Activated gamma-delta T cell treated with anti-CD3 and anti-CD28 coated beads, Interleukin-2, amount 50 U/mL, for 16 hours (primary cell): ENCODE measurements at places on chromosomes 16 and 17.

GRCh38 chr17:17462048-17462824 lies 14.6 kb upstream of the MED9 start:
- DNase-seq: no peak

- DNase-seq: no peak
Observed at GRCh38 chr17:57037411-57037810, 47.6 kb upstream of the AKAP1 start.

GRCh38 chr17:41777157-41777573 lies 9.3 kb downstream of the JUP start:
- no peak for DNase-seq

DNA sequence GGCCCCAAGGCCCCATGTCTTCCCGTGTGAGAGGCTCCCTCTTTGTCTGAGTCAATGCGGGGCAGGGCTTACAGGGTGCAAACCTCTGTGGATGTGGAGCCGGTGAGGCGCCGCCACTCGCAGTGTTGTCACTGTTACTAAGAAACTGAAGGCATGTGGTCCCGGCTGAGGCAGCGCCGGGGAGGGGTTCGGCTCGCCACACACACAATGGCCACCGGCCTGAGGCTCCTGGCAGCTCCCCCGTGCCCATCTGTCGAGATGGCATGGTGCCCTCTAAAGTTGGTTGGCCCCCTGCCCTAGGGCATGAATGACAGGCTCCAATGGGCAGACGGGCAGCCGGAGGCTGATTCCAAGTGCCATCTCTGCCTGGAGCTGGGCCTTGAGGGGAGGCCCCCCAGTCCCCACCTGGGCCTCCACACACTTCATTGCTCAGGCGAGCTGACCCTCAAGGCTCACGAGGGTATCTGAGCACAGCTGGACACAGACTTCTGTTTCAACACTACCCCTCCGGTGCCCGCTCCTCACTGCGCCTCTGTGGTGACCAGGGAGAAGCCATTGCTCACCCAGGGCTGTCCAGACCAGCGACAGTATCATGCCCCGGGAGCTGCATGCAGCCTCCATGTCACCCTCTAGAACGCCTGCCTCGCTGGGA lies 137.2 kb downstream of the C16orf78 start:
- no peak for DNase-seq

- DNase-seq: no peak
Observed at GRCh38 chr17:77070888-77071279, 69.9 kb upstream of the SEC14L1 start.
